Spinal cord (tissue), 10 donors: ENCODE measurements at places on chromosomes 5 and 9. TPM values are rescaled to one million over a fixed set of nuclear protein-coding genes. Genes with fewer than 3 reads are reported as not detected.

CRAT gene
- total RNA-seq, result 30.7 TPM

NTRK2 gene
- total RNA-seq, result 126 TPM

ABCA2 gene
- total RNA-seq, result 46.8 TPM

OTULINL gene
- total RNA-seq, result 35.0 TPM

GABRA1 gene
- 25.3 TPM for total RNA-seq

KIF3A gene
- 42.3 TPM for total RNA-seq

SLC6A18 gene
- not detected for total RNA-seq

ZNF782 gene
- 13.8 TPM for total RNA-seq

HTR4 gene
- total RNA-seq, result 0.94 TPM

FBP2 gene
- total RNA-seq, result 8.0 TPM

CNTNAP3 gene
- 21.3 TPM for total RNA-seq

ADAMTSL2 gene
- total RNA-seq, result 6.9 TPM

N4BP3 gene
- 5.5 TPM for total RNA-seq

LCN10 gene
- not detected for total RNA-seq

IFNK gene
- not detected for total RNA-seq

RLN2 gene
- 0.66 TPM for total RNA-seq

GABRB2 gene
- total RNA-seq, result 31.1 TPM

HAVCR1 gene
- 0.20 TPM for total RNA-seq

KIF20A gene
- 13.5 TPM for total RNA-seq

PLAC8L1 gene
- total RNA-seq, result not detected

TMEM203 gene
- total RNA-seq, result 34.1 TPM

SOX30 gene
- total RNA-seq, result 0.22 TPM

SLC36A3 gene
- not detected for total RNA-seq

PCDHA7 gene
- total RNA-seq, result 4.8 TPM

C5orf58 gene
- not detected for total RNA-seq

CORO2A gene
- total RNA-seq, result 7.9 TPM

STKLD1 gene
- total RNA-seq, result 1.2 TPM

EQTN gene
- total RNA-seq, result 1.9 TPM

PCDHGB4 gene
- total RNA-seq, result 12.5 TPM

YIPF5 gene
- total RNA-seq, result 76.1 TPM

CLIC3 gene
- total RNA-seq, result 2.0 TPM

SPEF2 gene
- 36.4 TPM for total RNA-seq

PCDHGA2 gene
- 10.4 TPM for total RNA-seq
